Stimulated activated CD8-positive, alpha-beta memory T cell treated with anti-CD3 and anti-CD28 coated beads, Interleukin-15, amount 100 ng/mL, for 24 hours (primary cell): ENCODE measurements at places on chromosomes 1 and 21.

DNA sequence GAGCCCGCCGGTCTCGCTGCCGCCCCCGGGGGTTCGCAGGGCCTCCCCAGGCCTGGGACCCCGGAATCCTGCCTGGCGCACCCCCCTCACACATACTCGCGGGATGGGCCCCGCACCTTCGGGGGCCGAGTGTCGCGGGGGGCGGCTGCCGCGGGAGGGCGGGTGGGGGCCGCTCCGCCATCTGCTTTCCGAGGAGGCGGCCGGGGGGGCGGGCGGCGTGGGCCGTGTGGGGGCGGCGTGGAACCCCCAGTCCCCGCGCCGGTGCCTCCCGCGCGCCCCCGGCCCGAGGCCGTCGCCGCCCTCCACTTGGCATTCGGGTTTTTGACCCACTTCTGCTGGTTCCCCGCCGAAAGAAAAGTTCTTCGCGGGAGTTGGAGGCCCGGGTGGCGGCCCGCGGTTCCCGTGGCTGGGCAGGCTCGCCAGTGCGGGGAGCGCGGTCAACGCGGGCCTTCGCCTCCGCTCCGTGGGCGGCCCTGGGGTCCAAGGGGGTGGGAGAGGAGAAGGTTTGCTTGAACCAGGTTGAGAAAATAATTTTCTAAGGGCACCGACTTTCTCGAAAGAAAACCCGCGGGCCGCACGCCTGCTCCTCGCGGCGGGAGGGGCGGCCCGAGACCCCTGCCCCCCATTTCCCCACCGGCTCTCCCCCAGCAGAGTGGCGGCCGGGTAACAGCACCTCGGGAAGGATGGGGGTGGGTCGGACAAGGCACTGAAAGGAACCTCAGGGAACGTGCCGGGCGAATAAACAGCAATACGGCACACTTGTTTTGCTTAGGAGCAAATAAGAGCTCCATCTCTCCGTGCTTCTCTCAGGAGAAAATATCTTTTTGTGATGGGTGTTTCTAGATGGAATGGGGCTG, 1.6 kb downstream of the PHF13 start:
- no peak for DNase-seq

GRCh38 chr21:40099809-40100208, 232.6 kb downstream of the PCP4 start:
- no peak for DNase-seq

DNA sequence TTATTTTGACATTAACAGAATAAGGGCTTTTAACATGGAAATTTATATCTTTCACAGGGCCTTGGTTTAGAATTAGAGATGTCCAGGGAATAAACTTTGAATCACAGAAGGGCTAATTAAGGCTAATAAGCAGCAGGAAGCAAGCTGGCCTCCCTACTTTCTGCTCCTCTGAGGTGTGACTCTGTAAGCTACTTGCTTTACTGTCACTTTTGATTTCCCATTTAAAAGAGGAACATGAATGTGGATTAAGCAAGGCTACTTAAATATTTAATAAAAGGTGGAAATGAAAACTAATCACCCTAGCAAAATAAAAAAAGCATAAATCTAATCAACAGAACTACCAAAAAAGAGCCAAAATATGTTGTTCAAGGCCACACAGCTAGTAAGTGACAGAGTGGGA, 28.9 kb upstream of the CD5L start:
- DNase-seq, result no peak

- DNase-seq, result no peak
Observed at GRCh38 chr1:50275566-50275965, 147.7 kb downstream of the DMRTA2 start.

GRCh38 chr1:21936366-21937031, 611 bp downstream of the HSPG2 start:
- DNase-seq, result no peak

DNA sequence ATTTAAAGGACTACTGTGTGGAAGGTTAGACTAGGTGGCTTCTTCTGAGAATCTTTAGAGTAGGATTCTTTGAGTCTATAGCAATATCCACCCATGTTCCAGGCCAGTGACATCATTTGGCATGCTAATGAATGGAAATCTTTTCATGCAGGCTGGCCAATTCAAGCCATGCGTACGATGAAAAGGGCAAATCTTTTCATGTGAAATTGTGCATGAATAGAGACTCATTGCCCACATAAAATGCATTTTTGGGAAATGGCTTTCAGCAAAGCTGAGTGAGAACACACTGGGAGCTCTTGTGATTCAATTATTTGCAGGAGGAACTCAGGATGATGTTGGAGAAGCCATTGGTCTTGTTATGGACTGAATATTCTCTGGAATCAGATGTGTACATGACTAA, 324.9 kb upstream of the DAB1 start:
- no peak for DNase-seq

DNA sequence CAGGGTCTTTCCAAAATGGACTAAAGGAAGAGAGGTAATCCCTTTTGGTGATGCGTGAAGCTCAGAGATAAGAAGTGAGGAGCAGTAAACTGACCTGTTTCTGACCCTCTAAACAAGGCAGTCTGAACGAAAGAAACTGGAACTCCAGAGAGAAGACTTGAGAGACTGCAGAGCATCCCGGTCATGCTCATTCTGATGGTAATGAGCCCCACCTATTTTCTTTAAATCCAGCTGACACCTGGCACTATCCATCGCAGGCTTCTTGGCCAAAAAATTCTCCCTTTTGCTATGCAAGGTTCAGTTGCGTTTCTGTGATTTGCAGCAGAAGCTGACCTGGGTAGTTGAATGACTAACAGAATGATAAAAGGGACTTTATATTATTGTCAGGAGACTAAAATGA, 105.9 kb upstream of the KCNK2 start:
- DNase-seq, result no peak

DNA sequence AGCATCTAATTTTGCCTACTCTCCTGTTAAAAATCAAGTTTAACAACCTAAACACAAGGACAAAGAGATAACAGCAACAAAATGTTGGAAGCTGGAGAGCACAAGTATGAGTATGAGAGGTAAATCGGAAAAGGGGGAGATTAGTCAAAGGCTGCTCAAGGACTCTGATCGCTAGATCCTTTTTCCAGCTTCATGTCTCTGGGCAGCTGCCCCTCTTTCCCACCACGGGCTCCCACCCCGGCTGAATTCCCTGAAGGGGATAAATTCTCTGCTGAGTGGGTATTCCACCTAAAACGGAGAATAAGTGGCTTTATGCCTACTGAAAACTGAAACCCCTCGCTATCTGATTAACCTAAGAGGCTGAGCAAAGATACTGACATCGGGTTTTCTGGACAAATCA, 696 bp upstream of the CTBS start:
- no peak for DNase-seq

- DNase-seq, result no peak
Observed at GRCh38 chr1:160130939-160131338, 15.4 kb downstream of the ATP1A2 start.

- DNase-seq, result no peak
Observed at GRCh38 chr1:57142169-57142568, 176.4 kb upstream of the C8B start.

DNA sequence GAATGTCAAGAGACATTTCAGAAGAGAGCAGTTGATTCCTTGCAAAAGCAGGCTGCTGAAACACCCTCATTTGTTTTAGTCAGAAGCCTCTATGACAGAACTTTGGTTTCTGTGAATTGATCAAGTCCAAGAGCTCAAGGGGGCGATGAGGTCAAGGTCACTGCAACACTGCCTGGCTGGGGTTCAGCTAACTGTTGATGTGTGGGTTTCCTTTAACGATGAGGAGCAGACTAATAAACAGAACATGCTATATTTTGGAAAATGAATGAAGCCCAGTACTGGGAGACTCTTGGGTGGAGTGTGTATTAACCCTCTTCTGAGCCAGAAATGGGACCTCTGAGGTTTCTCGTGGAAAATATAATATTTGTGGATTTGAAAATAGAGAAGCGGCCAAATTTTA, 109.3 kb downstream of the ZC3H11B start:
- DNase-seq, result no peak

- no peak for DNase-seq
Observed at GRCh38 chr1:65147424-65148177, 402 bp upstream of the AK4 start.
